ENCODE measurements at places on chromosomes 3 and 15.
A peak's percentile ranks its signal among the peaks of the same experiment; 100 is the strongest.

- no peak for DNase-seq
These were observed 8.6 kb downstream of the CEP152 start for GRCh38 chr15:48802257-48802656.

DNA sequence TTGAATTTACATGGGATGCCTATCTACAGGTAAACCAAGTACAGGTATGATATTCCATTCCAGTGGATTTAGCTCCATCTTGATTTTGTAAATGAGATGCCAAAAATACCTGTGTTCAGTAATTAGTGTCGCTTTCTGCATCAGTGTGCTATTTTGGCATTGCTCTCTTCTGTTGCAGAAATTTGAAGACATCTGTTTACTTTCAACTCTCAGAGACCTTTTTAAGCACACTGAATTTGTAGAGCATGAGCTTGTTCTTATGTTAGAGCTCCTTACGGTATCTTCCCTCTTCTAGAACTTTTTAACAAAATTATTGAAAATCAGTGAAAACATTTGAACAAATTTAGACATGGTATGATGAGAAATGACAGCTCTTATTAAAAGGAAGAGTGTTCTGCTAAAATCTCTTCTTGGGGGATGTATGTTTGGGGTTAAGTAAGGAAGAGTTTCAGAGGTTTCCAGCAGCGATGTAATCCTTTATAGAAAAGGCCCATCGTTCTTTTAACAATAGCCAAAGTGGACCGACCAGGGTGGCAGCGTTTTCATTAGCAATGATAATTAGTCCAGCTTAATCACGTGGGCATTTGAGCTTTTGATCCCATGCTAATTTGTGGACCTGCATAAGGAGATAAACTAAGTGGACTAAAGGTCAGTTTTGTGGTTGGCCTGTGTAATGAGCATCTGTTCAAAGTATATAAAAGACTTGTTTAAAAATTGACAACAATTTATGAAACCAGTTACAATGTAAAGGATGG lies 385.4 kb downstream of the PTPRG start:
- DNase-seq: no peak

- DNase-seq: peak; percentile 17
These were observed 74.4 kb downstream of the ATP1B3 start for GRCh38 chr3:141950572-141951493.

GRCh38 chr15:70217226-70218160 lies 119.8 kb upstream of the TLE3 start:
- DNase-seq: no peak

- DNase-seq: peak; percentile 20
These were observed 63.9 kb downstream of the FBLN2 start for GRCh38 chr3:13612829-13613228.

DNA sequence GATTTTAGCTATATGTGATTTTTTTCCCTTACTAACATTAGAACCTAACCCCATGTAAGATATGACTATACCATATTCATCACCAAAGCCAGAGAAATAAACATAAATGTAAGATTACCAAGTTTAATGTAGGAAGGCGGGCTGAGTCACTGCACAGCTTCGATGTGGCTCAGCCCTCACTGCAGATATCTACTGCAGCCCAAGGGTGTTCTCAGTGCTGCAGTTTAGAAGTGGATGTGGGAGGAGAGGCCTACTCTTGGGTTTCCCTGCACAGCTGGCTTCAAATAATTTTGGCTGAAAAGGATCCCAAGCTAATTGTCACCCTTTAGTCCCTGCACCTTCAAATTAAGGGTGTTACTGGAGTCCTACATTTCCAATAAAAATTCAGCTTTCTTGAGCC lies 9.3 kb downstream of the ARPP19 start:
- peak; percentile 38 for DNase-seq

- no peak for DNase-seq
These were observed 12.6 kb upstream of the OR5K1 start for GRCh38 chr3:98450372-98450771.

GRCh38 chr3:3664935-3665334 lies 134.3 kb upstream of the LRRN1 start:
- DNase-seq: peak; percentile 4

DNA sequence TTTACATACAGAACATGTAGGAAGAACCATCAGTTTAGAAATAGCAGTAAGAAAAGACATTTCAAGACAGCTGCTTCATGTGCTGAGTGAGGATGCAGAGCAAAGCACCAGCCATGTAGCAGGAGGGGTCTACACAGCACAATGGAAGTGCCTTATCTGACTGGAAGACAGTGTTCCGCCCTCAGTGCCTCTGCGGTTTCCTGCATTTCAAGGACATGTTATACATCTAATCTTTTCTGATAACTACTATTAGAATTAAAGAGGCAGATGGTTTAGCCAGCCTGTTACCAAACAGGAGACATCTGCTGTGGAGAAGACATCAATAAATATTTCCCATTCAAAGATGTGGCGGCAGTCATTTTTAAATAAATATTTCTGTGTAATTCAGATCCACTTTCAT lies 10.6 kb downstream of the LSG1 start:
- DNase-seq: no peak

GRCh38 chr3:45002720-45003119 lies 23.4 kb upstream of the CLEC3B start:
- no peak for DNase-seq

GRCh38 chr3:195263193-195263924 lies 7.6 kb downstream of the XXYLT1 start:
- DNase-seq: peak; percentile 24

GRCh38 chr3:13517253-13517977 lies 31.5 kb upstream of the FBLN2 start:
- no peak for DNase-seq

DNA sequence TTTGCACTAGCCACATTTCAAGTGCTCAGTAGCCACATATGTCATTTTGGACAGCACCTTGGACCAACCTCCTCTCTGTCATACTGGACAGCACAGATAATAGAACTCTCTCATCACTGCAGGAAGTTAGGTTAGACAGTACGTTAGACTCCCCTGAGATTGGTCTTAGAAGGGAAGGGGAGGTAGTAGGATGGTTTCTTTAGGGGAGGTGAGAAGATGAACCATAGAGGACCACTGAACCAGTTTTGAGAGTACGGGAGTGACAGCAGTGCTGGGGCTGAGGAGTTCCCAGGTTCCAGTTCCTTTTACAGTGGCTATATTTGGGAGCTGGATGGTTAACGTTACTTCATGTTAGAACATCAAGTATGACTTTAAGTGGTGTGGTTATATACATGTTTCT lies 7.8 kb downstream of the LRCH3 start:
- DNase-seq: peak; percentile 18

DNA sequence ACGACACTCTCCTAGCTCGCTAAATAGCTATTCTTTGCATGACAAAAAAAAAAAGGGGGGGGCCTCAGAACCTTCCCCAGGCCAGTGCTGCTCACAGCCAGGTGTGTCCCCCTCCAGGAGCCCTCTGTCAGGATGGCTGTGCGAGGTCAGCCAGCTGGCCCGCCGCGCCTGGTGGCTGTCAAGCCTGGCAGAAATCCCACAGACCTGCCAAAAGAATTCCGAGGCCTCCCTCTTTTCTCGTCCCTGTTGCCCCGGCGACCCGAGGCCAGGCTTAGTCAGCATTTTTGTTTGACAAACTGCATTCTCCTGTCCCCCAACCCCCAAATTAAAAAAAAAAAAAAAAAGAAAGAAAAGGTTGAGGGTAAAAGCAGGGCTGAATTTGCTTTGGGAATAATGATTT lies 61.9 kb downstream of the TM4SF4 start:
- peak; percentile 38 for DNase-seq

GRCh38 chr15:80514071-80514780 lies 110.0 kb downstream of the ARNT2 start:
- peak; percentile 86 for DNase-seq

GRCh38 chr3:184078851-184079250 lies 18.0 kb upstream of the HTR3E start:
- DNase-seq: peak; percentile 42

GRCh38 chr3:1943395-1944118 lies 155.1 kb upstream of the CNTN4 start:
- DNase-seq: no peak

- DNase-seq: peak; percentile 29
These were observed 6.6 kb downstream of the MAP2K5 start for GRCh38 chr15:67548862-67549651.

DNA sequence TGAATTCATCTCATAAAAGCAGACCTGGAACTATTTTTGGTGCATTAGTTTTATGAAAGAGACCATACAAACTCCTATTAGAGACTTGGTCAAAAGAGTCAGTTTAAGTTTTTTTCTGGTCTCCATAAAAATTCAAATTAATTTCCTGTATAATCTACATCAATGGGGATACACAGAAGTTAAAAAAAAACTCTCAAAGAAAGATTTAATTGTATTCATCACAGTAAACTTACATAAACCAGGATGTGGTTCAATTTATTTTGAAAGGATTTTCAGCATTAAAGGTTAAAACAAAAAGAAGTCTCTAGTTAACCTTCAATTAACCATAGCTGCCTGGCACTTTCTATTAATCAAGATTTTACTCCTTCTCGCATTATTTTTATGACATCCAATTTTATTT lies 530.3 kb upstream of the KCNMB2 start:
- no peak for DNase-seq

GRCh38 chr15:63414474-63415120 lies 33.0 kb upstream of the CA12 start:
- no peak for DNase-seq

DNA sequence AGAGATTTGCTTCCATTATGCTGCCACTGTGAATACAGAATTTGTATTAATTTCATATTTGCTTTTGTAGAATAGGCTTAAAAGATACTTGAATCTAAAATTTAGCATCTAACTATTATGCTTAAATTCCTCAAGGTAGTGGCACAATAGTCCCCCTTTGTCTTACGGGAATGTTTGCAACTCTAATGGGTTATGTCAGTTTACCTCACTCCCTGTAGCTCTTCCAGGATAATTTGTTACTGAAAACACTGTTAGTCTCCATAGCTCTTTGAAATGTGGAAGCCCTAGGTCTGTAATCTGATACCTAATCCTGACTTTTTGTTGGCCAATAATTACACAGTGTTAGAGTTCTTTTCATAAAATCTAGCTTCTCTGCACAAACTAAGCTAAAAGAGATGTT lies 433.4 kb downstream of the PYDC2 start:
- no peak for DNase-seq

- peak; percentile 92 for DNase-seq
These were observed 261.8 kb upstream of the CBLB start for GRCh38 chr3:106130384-106131198.

- DNase-seq: no peak
These were observed 199.1 kb downstream of the UBE3A start for GRCh38 chr15:25239471-25240345.

DNA sequence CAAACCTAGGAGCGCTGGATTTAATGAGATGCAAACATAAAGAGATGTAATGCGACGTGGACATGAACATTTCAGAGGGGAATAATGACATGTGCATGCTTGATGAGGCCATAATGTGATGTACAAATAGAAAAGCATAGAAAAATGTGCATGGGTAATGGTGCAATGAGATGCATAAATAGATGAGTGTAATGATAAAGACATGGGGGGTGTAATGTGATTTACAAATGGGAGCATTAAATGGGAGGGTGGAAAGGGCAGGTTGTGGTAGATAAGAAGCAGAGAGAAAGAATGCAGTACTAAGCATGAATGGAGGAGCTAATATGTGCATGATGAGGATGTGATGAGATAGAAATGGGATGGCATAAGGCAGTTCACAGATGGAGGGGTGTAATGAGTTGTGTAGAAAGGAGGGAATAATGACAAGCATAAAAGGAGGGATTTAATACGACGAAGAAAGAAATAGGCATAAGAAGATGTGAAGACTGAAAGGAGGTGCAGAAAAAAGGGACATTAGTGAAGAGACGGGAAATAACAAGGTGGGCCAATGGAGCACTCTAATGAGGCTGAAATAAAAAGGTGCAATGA lies 137.5 kb upstream of the CCNL1 start:
- DNase-seq: no peak

DNA sequence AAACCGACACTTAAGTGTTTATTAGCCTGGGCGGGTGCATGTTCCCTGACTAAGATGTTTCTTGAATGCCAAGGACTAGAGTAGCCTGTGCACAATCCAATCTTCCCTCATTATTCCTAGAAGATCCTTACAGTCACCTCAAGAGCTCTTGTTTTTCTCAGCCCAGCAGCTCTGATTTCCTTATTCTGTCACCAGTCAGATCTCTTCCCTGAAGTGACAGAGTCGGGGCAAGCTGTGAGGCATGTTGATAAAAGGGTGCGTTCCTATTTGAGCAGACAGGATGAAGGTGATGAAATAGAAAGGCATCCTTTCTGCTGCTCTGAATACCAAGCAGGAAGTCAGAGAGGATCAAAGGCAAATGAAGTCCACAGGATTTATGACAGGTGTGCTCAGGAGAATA lies 125.6 kb upstream of the MCTP2 start:
- no peak for DNase-seq

DNA sequence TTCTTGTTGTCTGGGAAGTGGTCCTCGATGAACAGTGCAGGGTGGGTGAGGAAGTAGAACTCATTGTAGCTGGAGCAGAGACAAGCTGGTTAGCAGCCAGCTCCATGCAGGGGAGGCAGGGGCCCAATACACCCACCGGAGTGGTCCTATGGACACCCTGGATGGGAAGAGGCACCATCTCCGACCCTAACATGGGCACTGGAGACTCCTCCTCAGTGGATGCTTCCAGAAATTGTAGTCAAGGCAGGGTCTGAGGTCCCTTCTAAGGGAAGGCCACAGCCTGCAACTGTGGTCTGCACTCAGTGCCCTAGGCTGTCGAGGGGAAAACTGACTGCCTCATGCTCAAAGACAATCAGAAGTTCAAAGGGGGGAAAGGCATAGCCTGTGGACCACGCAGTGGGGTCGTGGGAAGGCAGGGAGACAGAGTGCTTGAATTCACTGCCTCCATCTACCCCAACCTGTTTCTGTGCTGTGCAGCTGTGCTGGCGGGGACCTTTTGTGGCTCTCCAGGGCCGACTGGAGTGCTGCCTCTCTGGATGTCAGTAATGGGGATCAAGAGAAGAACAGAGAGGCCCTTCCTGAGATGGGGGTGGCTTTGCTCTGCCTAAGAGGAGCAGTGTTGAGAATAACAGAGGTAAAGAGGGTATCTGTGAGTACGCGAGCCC lies 41.9 kb downstream of the KY start:
- no peak for DNase-seq

DNA sequence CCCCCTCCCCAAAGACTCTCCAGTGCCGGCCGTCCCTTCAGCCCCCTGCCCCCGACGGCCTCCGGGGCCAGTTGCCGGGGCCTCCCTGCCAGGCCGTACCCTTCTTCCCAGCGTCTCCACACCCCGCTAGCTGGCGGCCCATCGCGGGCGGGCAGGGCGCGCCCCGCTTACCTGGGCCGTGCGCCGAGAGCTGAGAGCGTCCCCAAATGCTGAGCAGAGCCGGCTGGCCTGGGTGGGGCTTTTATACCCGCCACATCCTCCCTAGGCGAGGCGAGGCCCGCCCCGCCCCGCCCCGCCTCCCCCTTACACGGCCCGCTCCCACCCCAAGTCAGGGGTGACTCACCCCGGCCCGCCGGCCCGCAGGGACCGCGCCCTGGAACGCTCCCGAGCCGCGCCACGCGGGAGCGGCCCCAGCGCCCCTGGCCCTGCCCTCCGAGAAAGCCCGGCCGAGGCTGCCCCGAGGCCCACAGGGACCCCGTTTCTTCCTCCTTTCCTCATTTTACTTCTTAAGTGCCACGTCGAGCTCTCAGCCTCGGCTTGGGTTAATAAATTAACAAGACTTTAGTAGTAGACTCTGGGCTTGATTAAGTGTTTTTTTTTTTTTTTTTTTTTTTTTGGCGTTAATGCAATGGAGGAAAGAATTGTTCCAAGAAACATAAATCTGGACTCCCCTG lies at the start of gene ANXA2:
Gene ANXA2, minus strand, starts transcription at position 215 of the 674 bp plus-strand sequence. CDS start 11,911 bp downstream, outside the sequence.
- peak; percentile 92 for DNase-seq

GRCh38 chr3:157429708-157430107 lies 6.9 kb upstream of the PTX3 start:
- peak; percentile 48 for DNase-seq
